ENCODE measurements at places on chromosomes 4 and X.

- DNase-seq: no peak
Observed at GRCh38 chrX:144732588-144732987, 514.7 kb upstream of the SPANXN1 start.

GRCh38 chrX:44882635-44883034 lies 9.6 kb downstream of the KDM6A start:
- DNase-seq: no peak

GRCh38 chrX:150558424-150558823 lies 10.0 kb upstream of the MTM1 start:
- no peak for DNase-seq

DNA sequence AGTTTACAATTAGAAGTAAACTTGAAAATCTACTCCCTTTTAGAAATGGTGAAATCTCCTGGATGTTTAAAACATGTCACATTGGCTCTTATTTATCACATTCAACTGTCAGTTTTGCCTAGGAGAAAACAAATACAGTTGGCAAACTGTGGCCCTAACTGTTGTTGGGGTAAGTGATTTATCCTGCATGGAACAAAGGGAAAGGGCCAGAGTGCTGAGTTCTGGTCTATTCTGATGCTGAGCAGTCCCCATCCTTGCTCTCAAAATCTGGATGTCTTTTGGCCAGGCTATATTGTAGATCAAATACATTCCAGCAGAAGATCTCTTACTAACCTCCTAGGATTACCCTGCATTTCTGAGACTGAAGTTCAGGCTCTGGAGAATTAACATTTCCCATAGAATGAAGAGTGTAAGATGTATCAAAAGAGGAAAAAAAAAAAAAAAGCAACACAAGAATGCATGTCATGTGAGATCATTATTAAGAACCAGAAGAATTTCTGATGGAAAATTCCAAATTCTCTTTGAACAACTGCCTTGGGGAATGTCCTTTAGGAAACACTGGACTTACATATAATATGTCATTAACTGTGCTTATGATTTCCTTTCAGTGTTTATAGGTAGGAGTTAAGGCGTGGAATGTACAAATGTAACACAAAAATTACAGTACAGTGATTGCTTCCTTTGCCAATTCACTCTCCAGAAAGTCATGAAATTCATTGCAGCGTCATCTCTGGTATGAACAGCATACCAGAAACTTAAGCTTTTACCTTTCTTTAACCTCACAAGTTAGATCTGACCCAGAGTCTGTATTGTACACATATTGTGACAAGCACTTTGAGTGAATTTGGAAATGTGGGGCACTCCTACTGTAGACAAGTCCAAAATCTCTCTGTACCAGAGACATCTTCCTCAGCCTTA lies 1012.5 kb upstream of the LCORL start:
- no peak for DNase-seq

DNA sequence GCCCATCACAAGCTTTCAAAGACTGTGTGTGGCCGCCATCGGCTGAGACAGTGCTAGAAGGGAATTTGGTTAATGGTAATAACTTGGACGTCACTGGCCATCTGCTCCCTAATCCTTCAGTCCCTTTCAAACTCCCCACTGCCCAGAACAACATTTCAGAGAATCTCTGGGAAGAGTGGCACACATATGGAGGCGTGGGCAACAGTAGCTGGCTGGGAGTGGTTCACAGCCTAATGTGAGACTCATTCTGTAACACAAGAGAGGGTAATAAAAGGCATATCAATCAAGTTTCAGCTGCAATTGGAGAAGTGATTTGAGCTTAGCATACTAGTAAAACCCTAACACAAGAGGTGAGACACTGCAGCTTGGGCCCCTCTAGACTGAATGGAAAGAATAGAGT lies 15.4 kb downstream of the SMIM10 start:
- no peak for DNase-seq

DNA sequence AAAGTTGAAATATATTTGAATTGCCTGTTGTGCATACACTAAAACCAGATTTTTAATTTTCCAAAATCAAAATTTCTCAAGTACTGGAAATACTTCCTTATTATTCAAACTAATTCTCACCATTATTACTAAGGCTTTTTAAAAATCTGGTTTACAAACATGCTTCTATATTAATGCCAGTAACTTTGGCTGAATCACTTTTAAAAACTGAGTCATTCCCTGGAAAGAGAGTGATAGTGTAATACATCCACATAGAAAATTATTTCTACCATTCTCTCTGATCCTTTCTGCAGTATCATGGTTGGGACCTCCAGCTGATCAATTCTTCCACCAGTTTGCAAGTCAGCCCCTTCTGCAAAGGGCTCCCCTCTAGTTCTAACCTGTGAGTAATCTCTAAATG lies 165.3 kb upstream of the FAM241A start:
- no peak for DNase-seq

DNA sequence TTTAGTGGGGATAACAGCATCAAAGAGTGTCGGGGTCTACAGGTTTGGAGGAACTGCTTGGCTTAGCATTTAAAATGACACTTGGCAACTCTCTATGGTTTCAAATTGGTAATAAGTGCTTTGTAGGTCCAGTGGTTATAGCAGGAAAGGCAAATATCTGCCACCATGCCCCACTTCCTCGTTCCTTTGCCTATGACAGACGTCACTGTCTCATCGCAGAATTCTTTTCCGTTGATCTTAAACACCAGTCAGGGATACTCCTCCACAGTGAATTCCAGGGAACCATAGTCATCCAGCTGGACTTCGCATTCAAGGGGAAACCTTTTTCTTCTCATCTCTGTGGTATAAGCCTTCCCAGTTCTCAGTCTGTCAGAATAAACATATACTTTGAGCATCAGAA lies 319.1 kb downstream of the GPAT3 start:
- DNase-seq: no peak

GRCh38 chr4:114857831-114858230 lies 255.6 kb downstream of the NDST4 start:
- no peak for DNase-seq

- no peak for DNase-seq
Observed at GRCh38 chr4:47462799-47463234, 685 bp downstream of the COMMD8 start.

- DNase-seq: peak; percentile 2
Observed at GRCh38 chrX:65407157-65407626, 127.4 kb downstream of the LAS1L start.

DNA sequence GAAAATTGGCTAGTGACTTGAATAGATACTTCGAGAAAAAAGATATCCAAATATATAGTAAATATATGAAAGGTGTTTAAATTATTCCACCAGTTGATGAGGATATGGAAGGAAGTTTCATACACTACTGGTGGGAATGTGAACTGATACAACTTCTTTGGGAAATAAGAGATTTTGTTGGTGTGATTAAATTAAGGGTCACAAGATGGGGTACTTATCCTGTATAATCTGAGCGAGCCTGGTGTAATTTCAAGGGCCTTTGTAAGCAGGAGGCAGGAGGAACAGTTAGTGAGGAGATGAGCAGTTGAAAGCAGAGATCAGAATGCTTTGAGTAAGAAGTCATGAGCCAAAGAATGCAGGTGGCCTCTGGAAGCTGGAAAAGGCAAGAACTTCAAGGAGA lies 192.2 kb downstream of the KCTD8 start:
- DNase-seq: no peak

- DNase-seq: no peak
Observed at GRCh38 chrX:46262304-46262703, 282.9 kb downstream of the ZNF674 start.

DNA sequence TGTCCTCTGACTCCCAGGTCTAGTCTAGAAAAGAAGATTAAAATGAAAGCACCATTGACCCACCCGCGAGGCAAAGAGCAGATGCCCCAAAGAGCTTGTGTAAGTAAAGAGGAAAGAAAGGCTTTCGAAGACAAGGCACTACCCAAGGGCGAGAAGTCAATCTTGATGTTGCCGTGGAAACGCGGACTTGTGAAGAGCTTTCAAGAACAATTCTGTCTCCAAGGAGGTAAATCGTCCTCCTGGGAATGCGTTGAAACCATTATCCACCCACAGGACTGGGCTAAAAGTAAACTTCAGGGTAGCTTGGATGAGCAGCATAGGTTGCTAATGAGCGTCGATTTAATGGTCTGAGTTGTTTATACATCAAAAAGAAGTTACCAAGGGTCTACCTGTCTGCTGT lies 189.3 kb downstream of the DHRSX start:
- DNase-seq: no peak

DNA sequence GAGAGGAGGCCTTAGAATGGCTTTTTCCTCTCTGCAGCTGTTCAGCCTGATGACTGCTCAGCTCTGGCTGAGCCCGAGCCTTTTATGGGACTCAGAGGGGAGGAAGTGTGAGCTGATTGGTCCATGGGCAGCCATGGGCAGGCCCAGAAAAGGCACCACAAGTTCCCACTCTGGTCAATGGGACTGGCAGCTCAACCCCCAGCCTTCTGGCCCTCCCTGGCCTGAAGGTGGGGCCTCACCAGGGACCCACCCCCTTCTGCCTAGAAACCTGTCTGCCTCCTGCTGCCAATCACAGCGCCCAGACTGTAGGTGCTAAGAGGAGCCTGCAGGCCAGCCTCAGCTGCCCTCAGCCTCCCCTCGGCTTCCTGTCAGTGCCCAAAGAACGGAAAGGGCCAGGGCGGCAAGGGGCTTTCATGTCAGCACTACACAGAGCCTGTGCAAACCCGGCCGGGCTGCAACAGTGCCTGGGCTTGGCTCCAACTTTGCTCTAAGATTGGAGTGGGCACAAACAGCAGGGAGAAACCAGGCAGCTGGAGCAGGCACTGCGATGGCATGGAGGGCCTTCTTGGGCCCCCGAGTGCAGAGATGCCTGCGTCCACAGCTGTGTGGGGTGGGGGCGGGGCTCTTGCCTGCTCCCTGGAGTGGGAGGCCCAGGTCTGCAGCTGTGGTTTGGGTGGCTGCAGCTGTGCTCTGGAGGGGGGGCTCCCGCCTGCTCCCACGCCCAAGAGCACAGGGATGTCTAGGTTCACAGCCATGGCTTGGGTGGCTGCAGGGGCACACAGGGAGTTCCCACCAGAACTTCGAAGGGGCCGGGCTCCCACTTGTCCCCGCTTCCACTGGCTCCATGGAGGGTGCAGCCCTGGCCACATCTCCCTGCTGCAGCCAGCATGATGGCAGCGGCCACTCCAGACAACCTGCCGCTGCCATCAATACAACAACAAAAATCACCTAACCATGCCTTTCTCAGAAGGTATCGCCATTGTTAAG lies 92.6 kb downstream of the NXF2 start:
- no peak for DNase-seq

DNA sequence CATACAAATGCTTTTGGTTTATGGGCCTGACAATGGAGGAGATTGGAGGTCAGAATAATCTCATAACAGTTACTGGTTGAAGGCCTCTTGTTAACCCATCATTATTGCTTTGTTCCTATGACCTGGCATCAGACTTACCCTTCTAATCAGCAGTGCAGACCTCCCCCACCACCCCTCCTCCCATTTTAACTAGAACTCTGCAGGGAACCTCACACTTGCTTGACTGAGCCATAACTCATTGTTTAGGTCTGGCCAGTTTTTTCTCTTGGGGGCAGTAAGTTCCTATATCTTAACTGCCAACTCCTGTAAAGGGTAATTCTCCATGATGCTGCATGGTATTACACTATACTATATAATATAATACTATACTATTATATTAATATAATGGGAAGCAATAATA lies 609.3 kb downstream of the IL1RAPL1 start:
- no peak for DNase-seq

DNA sequence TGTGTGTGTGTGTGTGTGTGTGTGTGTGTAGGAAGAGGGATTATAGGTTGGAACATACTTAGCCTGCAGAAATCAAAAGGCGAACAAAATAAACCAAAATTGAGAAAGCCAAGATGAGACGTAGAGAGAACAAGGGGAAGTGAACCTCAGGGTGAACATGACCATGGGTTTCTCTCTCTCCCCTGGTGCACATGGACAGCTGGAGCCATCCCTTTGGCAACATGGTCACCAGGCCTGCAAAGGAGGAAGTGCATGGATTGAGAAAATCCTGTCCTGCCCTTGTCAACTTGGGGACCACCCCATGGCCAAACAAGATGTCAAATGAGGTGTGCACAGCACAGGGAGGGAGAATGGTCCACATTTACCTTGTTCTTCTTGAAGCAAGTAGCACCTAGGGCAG lies 23.1 kb downstream of the LGI2 start:
- DNase-seq: no peak

GRCh38 chr4:73944061-73944875 lies 37.6 kb downstream of the PF4 start:
- no peak for DNase-seq

GRCh38 chr4:176188654-176189053 lies 6.7 kb downstream of the SPATA4 start:
- DNase-seq: no peak

GRCh38 chr4:119659576-119659975 lies 31.0 kb upstream of the PDE5A start:
- no peak for DNase-seq

DNA sequence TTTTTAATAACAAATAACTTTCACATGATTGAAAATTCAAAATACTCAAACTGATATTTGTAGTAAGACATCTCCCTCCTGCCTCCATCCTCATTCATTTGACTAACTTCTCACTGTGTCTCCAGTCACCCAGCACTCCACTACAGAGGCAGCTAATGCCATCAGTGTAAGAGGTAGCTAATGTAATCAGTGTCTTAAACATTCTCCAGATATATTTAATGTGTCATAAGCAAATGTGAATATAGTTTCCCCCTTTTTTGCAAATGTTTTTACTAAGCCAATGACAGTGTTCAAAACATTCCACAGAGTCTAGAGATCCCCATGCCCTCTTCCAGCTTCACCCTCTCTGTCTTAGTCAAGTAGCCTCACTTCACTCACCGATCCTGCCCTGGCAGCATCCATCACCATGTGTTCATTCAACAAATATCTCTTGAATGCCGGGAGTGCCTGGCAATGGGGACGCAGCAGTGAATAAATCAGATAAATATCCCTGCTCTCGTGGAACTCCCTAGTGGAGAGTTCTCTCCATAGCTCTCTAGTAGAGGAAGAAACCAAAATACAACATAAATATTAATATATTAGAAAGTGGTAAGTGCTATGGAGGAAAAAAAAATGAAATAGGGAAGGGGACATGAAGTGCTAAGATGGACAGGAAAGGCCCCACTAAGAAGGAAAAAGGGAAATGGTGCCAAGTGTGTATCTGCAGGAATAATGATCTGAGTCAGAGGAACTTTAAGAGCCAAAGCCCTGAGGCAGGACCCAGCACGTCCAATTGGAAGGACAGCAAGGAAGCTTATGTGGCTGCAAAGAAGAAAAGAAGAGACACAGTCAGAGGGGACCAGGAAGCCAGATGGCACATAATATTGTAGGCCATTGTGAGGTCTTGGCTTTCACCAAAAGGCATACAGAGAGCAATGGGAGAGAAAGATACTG lies 18.7 kb downstream of the SCFD2 start:
- no peak for DNase-seq

- DNase-seq: peak; percentile 24
Observed at GRCh38 chr4:54961357-54961975, 163.9 kb downstream of the KDR start.

- DNase-seq: no peak
Observed at GRCh38 chrX:115233497-115234455, at the start of gene LRCH2. TSS of gene LRCH2 (minus strand) at chrX:115234096. CDS start at chrX:115234041, 55 bp downstream.

DNA sequence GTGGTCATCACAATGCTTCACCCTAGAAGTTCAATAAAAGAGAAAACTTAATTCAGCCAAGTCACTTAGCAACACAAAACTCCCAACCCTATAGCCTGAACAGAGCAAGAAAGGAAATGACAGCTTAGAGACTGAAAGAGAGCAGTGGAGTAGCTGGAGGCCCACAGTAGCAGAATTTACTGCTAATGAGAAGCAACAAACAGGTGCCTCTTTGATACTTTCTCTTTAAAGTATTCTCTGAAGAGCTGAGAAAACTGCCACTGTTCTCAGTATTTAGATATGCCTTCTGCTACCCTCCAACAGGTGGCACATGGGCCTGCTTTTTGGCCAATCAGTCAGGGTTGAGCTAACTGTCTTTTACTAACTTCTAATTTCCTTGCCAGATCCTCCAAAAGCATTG lies 240.0 kb downstream of the GPC3 start:
- DNase-seq: no peak
